Stomach (tissue), 19 donors: ENCODE measurements at places on chromosomes 12 and 14. TPM values are rescaled to one million over a fixed set of nuclear protein-coding genes. Genes with fewer than 3 reads are reported as not detected.
A peak's percentile ranks its signal among the peaks of the same experiment; 100 is the strongest.

DNA sequence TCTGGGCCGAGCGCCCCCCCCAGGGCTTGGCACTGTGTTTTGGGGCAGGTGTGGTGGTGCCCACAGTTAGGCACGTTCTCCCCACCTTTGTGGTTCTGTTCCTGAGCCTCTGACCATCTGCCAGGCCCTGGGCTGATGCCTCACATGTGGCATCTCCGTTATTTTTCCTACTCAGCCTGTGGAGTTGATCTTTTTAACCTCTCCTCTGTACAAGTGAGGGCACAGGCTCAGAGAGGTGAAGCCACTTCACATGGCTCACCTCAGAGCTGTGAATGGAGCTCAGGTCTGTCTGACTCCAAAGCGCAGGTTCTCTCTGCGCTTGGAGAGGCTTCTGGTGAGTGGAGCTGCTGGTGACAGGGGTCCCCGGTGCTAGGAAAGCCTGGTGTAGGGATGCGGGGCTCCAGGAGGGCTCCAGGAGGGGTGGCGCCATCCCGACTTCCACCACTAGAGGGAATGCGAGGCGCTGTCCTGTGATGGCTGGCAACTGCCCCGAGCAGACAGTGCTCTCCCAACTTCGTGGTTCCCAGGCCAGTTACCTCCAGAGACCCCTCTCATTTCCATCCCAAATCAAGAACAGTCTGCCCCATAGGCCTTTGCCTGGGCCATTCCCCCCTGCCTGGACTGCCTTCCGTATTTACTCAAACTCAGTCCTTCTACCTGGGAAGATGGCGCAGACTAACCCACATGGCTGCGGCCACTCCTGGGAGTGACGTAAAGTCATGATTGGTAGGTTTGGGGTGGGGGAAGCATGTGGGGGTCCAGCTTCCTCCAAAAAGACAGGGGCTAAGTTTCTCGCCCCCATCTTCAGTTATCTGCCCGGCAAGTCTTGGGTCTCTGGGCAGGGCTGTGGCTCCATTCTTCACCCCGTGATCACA is 9.9 kb downstream of the BCL7A start:
- DNase-seq, result peak; percentile 62

DNA sequence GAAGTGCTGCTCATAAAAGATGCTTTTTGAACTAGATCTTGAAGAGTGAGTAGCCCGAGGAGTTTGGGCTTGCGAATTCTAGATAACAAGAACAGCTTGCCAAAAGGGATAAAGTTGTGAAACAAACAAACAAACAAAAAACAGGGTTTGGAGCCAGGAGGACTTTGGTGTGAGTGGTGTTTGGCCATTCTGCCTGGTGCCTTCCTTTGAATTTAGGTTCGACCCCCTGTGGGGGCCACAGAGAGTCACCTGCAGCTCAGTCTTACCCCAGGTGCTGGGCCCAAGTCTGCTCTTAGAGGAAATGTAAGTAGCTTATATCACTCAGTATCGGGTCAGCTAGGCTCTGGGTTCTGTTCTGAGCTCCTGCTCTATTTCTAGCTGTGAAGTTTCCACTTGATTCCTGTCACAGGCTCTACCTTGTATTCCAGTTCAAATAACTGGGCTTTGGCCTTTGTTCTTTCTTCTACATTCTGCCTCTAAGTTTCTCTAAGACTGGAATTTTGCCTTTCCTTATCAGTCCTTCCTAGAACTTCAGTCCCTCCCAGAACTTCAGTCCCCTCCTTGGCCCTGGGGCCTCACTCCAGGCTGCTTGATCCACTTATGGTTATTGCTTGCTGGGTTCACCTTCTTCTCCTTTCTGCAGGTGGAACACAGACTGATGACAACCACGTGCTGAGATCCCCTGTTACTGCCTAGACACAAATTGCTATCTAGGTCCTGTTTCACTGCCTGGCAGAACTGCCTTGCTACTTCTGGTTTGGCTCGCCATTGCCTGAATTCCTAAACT is 20.5 kb upstream of the DUSP6 start:
- DNase-seq, result no peak

GRCh38 chr14:73749706-73750530 is 35.7 kb upstream of the PNMA1 start:
- no peak for DNase-seq

The LRRK2 gene
- total RNA-seq, result 28.1 TPM

The ADCY6 gene
- 32.1 TPM for total RNA-seq
